ENCODE measurements at places on chromosomes 1 and 21.
A peak's percentile ranks its signal among the peaks of the same experiment; 100 is the strongest.

GRCh38 chr1:238701024-238701423 lies 685.3 kb upstream of the CHRM3 start:
- DNase-seq: no peak

DNA sequence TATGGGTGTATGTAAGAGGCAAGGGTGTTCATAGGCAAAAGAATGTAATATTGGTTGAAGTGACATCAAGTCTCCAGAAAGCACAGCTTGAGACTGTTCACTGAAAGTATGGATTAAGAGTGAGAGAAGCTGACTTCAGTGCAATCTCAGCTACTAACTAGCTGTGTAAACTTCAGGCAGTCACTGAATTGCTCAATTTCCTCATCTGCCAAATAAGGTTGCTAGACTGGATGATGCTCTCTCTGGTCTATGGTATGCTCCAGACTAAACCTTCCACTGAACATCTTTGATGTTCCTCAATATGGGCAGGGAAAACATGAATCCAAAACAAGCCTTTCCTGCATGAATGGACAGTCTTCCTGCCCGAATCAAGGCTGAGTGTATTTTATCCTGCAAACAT lies 111.8 kb upstream of the USH2A start:
- DNase-seq: no peak

GRCh38 chr1:154479764-154480421 lies 22.1 kb upstream of the TDRD10 start:
- DNase-seq: peak; percentile 47

- peak; percentile 78 for DNase-seq
Measured at GRCh38 chr1:15684042-15684461, at the start of gene PLEKHM2. Gene PLEKHM2 (plus strand): TSS chr1:15684320. CDS start chr1:15684559, 239 bp downstream.

GRCh38 chr1:25051906-25052305 lies 121.8 kb upstream of the RUNX3 start:
- no peak for DNase-seq

DNA sequence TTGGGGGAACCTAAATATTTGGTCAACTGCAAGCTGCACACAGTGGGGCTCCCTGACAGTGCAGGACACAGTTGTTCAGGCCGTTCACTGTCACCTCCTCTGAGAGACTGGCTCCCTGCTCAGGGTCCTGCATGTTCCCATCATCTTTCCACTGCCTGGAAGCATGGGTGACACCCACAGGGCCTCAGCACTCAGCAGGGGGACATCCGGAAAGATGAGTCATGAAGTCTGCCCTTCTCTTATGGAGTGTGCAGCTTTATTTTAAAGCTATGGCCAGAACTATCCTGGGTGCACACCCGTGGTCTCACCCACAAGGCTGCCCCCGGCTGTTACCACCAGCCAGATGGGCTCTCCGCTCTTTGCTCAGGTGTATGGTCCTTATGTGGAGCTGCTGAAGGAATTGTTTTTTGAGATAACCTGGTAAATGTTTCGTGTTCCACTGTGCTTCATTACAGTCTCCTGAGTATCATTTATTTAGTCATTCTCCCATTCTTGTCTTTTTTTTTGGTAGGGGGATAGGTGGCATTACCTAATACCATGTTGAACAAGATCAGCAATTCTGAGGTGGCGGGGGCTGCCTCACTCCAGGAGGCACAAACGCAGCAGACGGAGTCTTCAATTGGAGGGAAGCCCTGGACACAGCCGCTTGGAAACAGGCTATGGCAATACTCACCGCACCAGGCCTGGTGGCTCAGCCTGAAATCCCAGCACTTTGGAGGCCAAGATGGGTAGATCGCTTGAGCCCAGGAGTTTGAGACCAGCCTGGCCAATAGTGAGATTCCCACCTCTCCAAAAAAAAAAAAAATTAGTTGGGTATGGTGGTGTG lies 14.3 kb downstream of the TRIM11 start:
- no peak for DNase-seq

DNA sequence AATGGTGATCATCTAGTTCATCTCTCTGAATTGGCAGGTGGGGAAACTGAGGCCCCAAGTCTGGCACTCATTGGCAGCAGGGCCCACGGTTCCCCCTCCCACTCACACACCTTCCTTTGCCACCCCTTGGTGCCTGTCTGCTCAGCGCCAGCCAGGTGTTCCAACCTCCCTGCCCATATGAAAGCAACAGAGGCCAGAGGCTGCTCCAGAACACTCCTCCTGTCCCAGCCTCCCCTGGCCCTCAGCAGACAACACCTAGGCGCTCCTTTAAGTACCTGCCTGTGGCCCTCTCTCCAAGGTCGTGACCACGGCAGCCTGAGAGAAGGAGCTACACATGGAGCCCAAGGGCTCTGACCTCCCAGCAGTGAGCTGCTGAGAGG lies 362.3 kb upstream of the VAMP3 start:
- peak; percentile 1 for DNase-seq

DNA sequence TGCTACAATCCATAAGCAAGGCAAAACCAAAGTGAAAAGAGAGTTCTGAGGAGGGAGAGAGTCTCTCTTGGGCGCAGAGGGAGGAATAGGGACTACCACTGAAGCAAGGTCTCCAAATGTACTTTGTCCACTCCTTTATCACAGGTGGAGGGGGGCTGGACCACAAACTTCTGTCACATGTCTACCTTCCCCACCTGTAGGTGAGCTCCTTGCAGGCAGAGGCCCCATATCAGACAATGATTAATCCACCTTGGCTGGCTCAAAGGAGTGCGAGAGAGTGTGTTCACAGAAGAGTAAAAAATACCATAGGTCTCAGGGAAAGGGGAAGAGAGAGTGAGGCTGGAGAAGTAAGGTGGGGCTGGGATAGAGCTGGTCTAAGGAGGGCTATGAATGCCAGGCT lies 4.5 kb downstream of the BEND5 start:
- no peak for DNase-seq

DNA sequence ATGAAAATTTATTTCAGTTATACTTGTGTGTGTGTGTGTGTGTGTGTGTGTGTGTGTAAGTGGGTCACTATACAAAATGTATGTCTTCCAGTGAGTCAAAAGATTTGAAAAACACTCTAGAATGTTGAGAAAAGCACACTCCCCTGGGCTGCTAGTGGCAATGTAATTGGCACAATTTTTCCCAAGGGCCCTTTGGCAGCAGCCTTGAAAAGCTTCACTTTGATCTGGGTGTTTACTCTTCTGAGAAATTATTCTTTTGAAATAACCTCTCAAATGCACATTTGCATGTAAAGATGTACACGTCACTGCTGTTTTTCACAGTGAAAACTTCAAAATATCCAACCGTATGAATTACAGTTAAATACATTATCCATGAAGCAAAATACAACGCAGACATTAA lies 22.1 kb upstream of the SLC44A3 start:
- DNase-seq: no peak

DNA sequence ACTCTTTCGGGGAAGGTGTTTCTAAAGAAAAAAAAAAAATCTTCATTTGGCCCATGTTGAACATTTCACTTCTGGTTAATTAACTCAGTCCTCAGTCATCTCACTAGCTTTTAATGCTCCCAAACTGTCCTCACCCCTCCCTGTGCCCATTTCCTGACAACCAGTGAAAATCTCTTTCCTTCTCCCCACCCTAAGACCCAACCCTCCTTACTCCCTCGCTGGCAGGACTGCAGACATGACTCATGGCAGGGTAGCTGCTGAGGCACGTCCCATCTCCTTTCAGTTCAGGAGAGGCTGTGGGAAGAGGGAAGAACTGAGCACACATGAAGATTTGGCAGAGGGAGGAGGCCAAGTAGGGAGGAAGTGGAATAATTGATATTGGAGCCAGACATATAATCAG lies 12.6 kb downstream of the PKP1 start:
- no peak for DNase-seq

DNA sequence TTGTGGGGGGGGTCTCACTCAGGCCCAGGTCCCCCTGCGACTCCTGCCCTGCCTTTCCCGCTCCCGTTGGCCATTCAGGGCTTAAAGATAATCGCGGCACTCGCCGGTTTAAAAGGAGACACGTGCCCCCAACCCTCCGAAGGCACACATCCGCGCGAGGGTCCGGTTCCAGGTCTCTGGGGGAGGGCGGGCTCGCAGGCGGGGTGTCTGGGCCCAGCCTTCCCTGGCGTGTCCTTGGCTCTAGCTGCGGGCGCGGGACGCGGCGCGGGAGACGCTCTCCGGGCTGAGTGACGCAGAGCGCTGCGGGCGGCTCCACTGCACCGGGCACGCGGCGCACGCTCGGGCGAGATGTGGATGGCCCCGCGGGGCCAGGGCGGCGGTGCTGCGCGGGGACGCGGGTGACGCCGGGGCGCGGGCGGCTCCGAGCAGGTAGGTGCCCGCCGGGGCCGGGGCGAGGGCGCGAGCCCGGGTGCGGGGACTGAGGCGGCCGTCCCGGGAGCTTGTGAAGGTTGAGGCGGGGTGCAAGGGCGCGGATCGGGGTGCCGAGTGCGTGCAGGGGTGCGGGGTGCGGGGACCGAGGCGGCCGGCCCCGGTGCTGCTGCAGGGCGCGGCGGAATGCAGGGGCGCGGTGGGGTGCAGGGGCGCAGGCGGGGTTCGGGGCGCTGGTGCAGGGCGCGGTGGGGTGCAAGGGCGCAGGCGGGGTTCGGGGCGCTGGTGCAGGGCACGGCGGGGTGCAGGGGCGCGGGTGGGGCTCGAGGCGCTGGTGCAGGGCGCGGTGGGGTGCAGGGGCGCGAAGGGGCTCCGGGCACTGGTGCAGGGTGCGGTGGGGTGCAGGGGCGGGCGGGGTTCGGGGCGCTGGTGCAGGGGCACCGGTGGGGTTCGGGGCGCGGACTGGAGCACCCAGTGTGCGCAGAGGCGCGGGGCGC lies 3.3 kb upstream of the TRPM2 start:
- DNase-seq: no peak

GRCh38 chr1:204692841-204693356 lies 7.4 kb upstream of the LRRN2 start:
- DNase-seq: no peak

DNA sequence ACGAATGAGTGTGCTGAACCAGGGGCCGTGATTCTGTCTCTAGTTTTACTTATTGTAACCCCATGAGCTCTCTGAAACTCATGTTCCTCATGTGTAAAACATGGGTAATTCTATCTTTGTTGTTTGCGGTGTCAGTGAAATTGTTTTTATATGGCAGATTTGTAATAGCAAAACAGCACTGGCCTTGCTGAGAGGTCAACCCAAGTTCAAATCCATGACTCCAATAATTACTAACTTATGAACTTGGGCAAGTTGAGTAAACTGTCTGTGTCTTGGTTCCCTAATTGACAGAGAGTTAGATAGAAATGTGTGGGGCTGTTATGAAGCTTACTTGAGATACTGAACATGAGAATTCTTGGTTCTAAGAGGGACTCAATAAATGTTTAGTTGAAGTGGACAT lies 17.8 kb downstream of the C1orf116 start:
- DNase-seq: no peak

DNA sequence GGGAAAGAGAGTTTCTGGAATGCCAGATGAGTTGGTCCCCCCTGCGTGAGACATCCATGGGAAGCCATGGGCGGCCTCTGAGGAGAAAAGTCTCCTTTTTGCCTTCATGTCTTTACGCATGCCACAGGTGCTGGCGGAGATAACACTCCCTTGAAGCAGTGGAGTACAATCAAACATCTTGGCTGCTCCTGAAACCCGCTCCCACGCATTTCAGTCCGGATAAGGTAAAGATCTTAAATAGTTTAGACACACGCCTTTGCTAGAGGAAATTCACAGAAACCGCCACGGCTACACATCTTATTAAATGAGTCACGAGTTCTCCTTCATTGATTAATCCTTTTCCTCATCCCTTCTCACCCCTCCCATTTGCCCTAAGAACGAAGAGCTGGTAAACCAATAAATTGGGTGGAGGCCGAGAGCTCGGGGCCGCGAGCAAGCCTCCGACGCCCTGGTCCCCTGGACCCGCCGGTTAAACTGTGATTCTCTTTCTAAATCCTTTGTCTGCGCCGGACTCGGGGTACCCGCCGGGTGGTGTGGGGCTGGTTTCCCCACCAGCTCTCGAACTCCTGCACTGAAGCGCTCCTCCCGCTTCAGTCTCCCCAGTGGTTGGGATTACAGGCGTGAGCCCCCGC lies 6.6 kb upstream of the ZNF669 start:
- DNase-seq: no peak

DNA sequence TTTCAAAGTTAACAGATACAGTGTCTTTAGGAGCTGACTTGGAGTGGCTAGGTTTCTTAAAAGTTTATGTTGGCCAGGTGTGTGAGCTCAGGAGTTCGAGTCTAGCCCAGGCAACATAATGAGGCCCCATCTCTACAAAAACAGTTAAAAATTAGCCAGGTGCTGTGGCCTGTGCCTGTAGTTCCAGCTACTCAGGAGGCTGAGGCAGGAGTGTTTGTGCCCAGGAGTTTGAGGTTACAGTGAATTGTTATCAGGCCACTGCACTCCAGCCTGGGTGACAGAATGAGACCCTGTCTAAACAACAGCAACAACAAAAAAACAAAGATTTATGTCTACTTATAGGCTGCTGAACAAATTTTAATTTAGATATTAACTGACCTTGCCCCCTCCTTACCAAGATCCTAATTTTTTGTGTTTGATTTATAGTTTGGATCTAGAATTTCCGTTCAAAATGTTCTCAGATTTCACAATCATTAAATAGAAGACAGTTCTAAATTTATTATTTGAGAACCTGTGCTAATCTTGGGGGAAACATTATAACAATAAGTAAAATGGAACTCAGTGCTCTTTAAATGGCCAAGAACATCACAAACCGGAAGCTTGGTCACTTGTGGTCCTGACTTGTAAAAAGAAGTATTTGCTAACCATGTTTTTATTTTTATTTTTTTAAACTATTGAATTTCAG lies 67.8 kb downstream of the POU2F1 start:
- DNase-seq: no peak

DNA sequence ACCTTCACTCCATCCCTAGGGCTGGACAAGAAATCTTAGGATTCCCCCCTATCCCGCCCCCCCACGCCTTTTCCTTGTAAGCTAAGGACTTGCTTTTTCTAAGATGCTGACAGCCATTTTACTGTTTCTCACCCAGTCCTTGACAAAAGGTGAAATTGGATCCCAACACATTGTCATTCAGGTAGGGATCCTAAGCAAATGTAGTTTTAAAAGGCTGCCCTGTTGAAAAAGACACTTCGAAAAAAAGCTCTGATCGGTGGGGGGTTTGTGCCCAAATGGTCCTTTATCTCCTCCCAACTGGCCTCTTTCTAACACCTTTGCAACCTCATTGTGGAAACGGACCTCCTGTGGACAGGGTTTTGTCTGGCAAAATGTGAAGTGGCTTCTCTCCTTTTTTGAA lies 2.9 kb downstream of the CACHD1 start:
- DNase-seq: no peak

DNA sequence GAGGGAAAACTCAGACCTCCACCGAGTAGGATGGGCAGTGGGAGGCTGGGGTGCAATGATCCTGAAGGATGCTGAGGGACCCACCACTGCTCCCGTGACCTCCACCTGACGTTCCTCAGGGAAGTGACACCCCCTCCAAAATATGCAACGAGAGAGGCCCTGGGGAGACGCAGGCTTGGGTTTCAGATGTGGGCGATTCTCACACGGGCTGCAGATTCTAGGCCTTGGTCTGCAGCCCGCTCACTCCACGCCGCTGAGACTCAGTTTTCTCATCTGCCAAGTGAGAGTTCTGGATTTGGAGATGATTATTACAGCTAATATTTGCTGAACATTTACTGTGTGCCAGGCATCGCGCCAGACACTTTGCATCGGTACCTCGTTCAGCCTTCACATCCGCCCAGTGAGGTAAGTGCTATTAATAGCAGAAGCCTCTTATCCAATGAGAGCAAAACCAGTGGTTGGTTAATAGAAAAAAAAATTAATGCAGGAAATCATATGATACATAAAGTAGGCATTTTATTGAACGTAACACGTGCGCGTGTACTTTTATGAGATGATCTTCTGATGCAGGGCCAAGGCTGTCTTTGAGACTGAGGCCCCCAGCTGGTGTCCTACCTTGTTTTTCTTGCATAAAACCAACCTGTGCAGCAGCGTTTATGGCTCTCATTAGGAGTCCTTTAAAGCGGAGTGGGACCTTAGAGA lies 102.0 kb upstream of the RUNX3 start:
- DNase-seq: no peak
